Activated CD8-positive, alpha-beta memory T cell treated with anti-CD3 and anti-CD28 coated beads for 1 hour (primary cell): ENCODE measurements at places on chromosomes 5 and 9.

DNA sequence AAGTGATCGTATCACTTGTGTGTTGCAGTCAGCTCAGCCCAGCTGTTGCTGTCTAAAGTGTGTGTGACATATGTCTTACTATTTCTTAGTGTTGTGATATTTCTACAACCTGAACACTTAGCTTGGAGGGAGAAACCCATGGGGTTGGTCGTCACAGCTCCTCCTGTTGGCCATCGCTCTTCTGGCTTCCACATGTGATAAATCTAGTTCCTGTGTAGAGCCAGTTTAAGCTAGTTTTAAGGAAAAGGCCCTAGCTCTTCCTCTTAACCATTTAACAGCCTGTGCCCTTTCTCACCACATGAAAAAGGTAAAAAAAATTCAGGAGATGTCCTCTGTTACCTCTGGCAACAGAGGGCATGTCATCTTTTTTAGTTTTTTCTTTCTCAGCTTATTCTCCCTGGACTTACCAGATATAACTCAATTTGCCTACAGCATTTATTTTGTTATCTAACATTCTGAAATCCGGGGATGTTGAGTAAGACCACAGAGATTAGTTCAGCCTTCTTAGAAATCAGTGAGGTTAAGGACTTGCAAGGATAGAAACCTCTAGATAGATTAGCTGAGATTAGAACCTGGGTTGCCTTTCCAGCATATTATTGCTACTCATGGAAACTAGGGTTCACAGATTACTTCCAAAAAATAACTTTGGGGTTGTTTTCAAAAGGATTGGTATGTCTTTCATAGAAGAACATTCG lies 100.4 kb downstream of the GAPVD1 start:
- no peak for DNase-seq

GRCh38 chr9:137967280-137967953 lies 89.8 kb downstream of the CACNA1B start:
- no peak for DNase-seq

- DNase-seq: no peak
Measured at GRCh38 chr5:159605585-159605984, 275.3 kb upstream of the IL12B start.

- DNase-seq: no peak
Measured at GRCh38 chr9:129416821-129417539, 203.9 kb downstream of the C9orf50 start.
